SIG-M5 (cell line): ENCODE measurements at places on chromosomes 16 and 17.
A peak's percentile ranks its signal among the peaks of the same experiment; 100 is the strongest.

DNA sequence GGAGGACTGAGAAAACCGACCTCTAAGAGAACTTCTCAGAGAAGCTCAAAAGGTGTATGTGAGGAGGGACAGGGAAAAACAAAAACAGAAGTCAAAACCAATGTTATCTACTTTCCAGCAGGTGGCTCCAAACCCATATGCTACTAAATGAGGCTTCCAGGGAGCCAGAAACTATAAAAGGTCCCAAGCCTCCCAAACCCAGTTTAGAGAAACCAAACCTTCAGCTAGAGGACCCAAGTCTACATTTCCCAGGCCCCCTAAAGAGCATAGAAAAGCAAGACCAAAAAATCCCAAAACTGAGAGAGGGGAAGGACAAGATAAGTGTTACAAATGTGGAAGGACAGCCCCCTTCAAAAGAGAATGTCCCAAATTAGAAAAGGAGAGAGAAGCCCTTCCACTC, 3.7 kb downstream of the HPR start:
- no peak for DNase-seq

DNA sequence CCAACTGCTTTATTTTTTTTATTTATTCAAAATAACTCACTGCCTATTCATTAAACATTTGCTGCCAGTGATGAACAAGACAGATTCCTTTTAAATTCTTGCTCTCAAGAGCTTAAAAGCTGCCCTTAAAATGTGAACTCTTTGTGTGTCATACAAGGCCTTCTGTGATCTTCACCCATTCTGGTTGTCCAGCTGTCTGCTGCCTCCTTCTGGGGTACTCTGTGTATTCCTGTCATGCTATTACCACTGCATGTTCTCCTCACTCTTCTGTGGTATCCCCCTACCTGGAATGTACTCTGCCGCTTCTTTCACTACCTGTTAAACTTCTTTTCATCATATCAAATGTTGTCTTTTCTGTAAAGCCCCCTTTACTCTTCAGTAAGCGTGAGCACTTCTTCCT, 165.8 kb downstream of the CHD9 start:
- no peak for DNase-seq

GRCh38 chr17:40059729-40060475, 2.9 kb upstream of the THRA start:
- DNase-seq = no peak

DNA sequence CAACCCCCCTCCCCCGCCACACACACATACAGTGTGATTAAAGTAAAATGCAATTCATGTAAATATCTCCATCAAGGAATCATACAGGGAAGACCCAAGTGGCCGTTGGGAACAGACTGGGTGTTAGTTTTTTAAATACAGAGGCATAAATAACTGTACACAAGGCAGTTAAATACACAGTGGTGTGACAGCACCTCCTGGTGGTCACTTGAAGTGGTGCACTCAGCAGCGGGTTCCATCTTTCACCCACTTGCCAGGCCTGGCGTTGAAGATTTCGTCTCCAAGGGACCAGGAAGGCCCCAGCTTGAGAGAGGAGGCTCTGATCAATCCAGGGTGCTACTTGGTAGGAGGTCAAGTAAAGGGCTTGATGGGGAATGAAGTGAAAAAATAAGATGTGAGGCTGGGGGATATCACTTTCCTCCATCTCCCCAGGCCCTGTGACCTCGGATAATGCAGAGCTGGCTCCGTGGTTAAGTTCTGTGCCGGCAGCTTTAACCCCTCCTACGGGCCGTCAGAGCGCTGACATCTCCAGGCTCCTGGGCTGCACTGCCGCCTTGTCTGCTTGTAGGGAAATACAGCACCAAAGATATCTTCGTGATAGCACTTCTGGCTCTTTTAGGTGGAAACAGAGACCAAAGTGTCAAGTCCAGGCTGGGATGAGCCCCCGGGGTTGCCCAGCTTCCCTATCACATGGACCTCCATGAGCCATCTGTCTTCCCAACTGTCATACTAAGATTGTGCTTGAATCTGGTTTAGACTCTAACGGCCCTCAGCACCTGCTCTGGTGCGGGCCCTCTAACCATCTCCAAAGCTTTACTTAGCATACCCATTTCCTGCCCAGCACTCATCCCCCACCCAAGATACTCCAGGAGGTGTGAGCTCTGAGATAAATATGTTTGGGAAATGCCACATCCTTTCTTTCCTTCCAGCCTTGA, 20.7 kb downstream of the LGALS9 start:
- no peak for DNase-seq

DNA sequence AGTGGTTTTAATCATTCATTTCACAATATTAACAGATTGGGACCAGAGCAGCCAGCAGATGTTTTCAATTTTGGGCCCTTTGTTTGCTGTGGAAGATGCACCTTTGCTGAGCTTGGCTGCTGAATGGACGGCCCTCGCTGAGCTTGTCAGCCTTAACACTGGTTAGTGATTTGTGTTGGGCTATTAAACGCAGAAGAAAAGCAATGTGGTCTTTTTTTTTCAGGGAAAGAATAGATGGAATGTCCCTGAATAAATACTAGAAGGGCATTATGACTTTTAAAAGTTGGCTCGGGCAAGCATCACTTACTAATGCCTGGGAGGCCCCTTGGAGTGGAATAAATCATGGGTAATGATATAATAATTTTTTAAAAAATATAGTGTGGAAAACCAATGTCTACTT, 297.0 kb downstream of the MAP2K6 start:
- DNase-seq = no peak

- DNase-seq = no peak
Observed at GRCh38 chr16:30087181-30087898, 4.4 kb downstream of the TBX6 start.

GRCh38 chr17:74827800-74828199, 31.9 kb downstream of the GRIN2C start:
- DNase-seq = no peak

DNA sequence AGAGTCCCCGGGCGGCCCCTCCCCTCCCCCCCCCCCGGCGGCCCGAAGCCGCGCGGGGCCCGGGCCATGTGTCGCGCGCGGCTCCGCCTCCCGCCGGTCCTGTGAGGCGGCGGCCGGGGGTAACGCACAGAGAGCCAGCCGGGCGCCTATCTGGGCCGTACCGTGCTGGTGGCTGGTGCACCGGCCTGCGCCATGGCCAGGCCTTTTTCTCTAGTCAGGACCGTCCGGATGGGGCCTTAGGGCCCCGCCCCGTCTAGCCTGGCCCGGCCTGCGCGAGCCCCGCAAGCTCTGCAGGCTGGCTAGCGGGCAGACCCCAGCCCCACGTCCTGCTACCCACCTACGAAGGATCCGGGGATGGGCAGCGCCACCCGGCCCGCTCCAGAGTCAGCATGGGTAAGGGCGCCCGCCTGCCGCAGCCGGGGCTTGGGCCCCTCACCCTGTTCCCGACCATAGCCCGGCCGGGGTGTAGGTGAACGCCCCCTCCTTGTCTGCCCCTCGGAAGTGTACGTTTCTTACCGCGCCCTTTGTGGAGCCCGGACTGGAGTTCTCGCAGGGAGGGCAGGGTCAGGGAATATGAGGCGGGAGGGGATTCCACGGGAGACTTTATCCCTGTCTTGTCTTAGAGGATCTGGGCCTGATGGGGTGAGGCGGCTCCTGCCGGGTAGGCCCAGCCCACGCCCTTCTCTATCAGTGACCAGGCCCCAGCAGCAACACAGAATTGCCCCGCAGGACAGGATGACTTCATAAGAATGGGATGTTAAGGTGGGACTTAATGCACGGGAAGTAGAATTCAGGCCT, at the start of gene CENPT:
Gene CENPT, minus strand, starts transcription at position 630 of the 798 bp plus-strand sequence. CDS start 13,834 bp downstream, outside the sequence.
- DNase-seq = no peak

DNA sequence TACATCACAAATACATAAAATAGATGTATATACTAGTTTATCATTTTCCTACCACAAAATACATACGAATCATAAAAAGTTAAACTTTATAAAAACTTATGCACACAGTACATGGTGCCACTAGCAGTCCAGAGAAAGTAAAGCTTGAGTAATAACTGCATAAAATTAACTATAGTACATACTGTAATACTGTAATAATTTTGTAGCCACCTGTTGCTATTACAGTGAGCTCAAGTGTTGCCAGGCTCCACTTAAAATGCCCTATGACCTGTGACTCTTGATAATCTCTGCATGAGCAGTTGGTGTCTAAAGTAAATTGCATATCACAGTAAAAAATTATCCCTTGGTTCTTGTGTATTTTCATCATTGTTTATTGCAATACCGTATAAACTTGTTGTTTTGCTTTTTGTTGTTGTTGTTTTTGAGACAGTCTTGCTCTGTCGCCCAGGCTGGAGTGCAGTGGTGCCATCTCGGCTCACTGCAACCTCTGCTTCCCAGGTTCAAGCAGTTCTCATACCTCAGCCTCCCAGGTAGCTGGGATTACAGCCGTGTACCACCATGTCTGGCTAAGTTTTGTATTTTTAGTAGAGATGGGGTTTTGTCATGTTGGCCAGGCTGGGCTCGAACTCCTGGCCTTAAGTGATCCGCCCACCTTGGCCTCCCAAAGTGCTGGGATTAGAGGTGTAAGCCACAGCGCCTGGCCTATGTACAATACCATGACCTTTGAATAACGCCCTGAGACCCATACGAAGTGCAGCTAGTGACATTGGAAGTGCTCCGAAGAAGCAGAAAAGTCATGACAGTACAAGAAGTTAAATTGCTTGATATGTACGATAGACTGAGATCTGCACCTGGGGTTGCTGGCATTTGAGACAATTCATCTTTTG, 6.6 kb downstream of the LUC7L3 start:
- no peak for DNase-seq

GRCh38 chr16:53093162-53093744, 38.5 kb downstream of the CHD9 start:
- no peak for DNase-seq

DNA sequence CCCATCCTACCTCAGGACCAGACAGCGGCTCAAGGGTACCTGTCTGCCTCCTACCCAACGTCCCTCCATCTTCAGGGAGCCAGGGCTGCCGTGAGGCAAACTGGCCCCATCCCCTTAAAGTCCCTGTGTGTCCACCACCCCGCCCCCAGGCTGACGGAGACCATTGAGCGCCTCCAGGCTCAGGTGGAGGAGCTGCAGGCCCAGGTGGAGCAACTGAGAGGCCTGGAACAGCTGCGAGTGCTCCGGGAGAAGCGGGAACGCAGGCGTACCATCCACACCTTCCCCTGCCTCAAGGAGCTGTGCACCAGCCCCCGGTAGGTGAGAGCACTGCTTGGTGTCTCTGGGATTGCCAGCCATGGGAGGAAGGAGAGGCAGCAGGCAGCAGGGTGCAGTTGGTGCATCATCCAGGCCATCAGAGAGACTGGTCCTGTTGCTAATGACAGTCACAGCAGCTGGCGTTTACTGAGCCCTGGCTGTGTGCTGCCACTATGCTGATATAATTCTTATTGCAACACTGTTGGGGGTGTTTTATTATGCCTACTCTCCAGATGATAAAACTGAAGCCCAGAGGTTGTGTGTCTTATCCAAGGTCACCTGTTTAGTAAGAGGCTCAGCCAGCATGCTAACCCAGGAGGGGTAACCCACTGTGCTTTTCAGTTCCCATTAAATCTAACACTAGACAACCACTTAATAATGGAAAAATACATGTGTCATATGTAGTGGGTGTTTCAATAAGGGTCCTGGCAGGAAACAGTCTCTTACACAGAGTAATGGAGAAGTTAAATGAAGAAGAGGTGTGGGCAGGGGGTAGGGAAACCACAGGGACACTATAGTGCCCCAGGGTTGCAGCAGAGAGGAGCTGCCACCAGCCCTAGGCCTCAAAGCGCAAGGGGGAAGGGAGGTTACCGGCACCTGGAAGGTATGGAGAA, 10.3 kb upstream of the MRPL58 start:
- no peak for DNase-seq

DNA sequence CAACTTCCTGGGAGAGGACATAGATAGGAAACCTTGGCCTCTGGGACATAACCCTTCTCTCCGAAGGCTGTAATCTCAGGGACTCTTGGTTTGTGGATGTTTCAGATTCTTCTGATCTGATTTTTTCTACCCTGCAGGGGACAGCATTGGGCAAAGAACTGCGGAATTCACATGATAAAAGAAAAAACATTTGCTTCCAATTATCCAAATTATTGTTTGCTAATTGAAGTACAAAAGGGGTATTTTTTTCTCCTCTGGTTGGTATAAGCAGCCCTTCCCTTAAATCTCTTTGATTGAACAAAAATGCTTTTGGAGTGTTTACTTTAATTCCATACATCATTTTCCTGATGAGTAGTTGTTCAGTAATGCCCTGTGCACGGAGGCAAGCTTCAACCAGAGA, 251.7 kb upstream of the IRX3 start:
- DNase-seq = no peak

GRCh38 chr17:68849673-68850610, 105.2 kb downstream of the ABCA8 start:
- no peak for DNase-seq

DNA sequence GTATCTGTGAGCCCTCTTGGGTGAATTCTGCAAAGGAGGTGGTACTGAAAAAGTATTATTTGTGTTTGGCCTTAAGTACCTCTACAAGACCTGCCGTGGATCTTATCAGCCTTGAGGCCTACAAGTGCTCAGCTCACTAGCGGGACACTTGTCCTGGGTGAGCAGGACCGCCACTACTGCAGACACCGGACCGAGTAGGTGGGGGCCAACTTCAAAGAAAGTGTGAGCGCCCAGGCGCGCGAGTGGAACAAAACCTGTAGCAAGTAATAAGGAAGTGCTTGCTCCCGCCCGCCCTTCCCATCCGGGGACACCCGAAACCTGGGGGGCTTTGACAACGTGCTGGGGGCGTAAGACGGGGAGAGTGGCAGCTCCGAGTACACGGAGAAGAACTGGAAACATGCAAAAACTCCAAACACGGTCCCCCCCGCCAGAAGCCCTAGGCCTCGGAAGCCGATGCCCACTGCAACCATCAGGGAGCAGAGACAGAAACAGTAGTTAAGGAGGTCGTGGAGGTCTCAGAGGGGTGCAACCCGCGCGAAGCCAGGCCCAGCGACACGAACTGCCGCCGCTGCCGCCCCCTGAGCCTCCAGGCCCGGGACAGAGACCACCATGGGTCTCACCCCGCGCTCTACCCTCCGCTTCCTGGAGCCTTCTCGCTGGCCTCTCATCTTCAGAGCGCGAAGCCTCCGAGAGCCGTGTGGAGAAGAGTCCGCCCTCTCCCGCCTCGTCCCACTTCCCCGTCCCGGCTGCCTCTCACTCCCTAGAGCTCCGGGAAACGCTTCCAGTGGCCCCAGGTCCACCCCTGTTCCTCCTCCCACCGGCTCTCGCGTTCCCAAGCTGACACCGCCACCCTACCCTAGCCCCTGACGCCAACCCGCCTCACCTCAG, 537 bp downstream of the CNOT1 start:
- peak; percentile 4 for DNase-seq

- no peak for DNase-seq
Observed at GRCh38 chr16:79571065-79571902, 29.3 kb downstream of the MAF start.

GRCh38 chr17:18246880-18247612, 11.5 kb downstream of the FLII start:
- no peak for DNase-seq

DNA sequence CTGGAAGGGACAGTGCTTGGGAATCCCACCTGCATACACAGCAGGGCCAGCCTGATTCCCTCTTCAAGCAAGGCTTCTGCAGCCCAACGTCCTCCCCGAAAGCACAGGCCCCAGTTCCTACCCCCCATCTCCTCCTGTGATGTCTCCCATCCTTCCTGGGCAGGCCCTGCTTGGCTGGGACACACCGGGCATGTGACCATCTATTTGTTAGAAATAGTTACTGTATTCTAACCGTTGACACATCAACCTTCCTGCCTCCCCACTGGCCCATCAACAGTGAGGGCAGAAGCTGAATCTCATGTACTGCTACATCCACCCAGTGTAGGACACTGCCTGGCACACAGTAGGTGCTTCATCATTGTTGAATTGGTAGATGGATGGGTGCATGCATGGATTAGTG, 10.7 kb downstream of the PRR29 start:
- no peak for DNase-seq
